ENCODE measurements at places on chromosomes 3 and 15. TPM values are rescaled to one million over a fixed set of nuclear protein-coding genes. Genes with fewer than 3 reads are reported as not detected.
A peak's percentile ranks its signal among the peaks of the same experiment; 100 is the strongest.

GRCh38 chr3:101266566-101266965, 53.8 kb downstream of the IMPG2 start:
- no peak overlapping the region for H3K4me3 ChIP-seq
- no peaks in the 10 kb centered on the region for H3K27me3 ChIP-seq
- no peak for DNase-seq
- H3K36me3 ChIP-seq, result peaks cover 13% of the 10 kb centered on the region
- no peaks in the 10 kb centered on the region for H3K4me1 ChIP-seq

DNA sequence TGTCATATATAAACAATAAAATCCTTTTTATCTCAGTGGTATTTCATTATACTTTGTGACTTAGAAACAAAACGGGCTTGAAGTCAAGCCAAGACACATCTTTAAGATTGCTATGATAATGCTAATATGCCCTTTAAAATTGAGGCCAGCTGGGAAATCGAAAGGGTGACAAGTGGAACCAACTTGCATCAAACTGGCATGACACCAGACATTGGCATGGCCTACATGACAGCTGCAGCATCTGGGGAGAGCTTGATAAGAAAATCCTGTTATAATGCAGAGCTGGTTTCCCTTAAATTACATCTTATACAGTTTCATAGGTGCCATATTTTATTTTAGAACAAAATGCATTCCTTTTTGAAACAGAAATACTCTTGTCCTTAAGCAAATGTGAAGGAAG, 325.2 kb downstream of the ZBBX start:
- no peaks in the 10 kb centered on the region for H3K4me1 ChIP-seq
- no peak overlapping the region for H3K4me3 ChIP-seq
- H3K36me3 ChIP-seq, result no peaks in the 10 kb centered on the region
- H3K27me3 ChIP-seq, result no peaks in the 10 kb centered on the region

DNA sequence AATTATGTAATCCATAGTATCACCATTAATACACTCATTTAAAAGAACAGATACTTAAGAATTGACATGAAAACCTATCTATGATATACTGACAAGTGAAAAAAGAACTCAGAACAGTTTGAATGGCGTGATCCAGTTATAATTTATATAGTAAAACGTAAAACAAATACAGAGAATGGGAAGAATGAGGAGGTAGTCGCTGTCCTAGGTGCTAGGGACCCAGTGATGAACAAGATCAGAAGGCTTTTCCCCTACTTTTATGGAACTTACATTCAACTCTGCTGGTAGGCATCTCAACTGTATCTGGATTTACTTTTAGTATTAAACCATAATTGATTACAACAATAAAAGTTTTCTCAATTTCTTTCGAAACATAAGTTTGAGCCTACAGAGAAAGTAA, 31.8 kb downstream of the GSK3B start:
- no peak overlapping the region for H3K27ac ChIP-seq
- peaks cover 14% of the 10 kb centered on the region for H3K36me3 ChIP-seq
- H3K27me3 ChIP-seq, result no peaks in the 10 kb centered on the region
- H3K4me1 ChIP-seq, result peaks cover 71% of the 10 kb centered on the region
- no peak overlapping the region for H3K4me3 ChIP-seq
- DNase-seq, result no peak

DNA sequence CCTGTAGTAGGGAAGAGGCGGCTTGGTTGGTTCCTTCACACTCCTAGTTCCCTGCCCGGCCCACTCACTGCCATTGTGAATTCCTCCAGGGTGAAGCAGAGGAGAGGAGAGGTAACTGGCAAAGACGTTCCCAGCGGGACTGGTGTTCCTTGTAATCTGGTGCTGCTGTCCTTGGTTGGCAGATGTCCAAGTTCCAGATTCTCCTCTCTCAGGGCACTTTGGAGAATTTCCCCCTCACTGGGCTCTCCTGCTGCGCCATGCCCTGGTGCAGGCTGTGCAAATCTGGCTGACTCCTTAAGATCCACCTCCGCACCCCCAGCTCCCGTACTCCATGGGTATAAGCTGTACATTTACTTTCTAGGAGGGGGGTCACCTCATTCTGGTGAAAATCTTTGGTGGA, 37.3 kb downstream of the THSD4 start:
- no peak overlapping the region for H3K4me3 ChIP-seq
- H3K27ac ChIP-seq, result no peak overlapping the region
- H3K27me3 ChIP-seq, result peaks cover 13% of the 10 kb centered on the region
- H3K36me3 ChIP-seq, result no peaks in the 10 kb centered on the region

DNA sequence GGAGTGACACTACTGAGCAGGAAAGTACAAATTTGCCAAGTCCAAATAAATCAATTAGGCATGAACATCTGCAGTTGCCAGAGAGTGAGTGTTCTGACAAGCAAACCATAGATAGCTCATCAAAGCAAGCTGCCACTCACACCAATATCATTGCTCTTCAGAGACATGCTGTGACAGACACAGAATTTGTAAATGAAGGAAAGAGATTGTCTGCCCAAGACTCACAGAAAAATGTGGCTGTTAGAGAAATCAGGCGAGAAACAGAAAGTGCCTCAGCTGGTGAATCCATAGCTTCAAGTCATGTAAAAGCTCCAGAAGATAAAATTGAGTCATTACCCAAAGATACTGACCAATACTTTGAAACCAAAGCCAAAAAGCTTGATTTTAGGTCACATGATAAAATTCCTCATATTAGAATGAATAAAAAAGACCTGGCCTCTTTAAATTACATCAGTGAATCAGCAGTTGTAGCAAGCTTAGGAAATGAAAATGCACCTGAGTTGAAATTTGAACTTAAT, 50.8 kb downstream of the CRYBG3 start:
- H3K27me3 ChIP-seq, result no peaks in the 10 kb centered on the region
- no peak overlapping the region for H3K27ac ChIP-seq
- H3K4me3 ChIP-seq, result peak overlapping the region; percentile 11
- H3K36me3 ChIP-seq, result no peaks in the 10 kb centered on the region

- no peaks in the 10 kb centered on the region for H3K36me3 ChIP-seq
- H3K27me3 ChIP-seq, result peaks cover 6% of the 10 kb centered on the region
- no peak overlapping the region for H3K27ac ChIP-seq
- no peaks in the 10 kb centered on the region for H3K4me1 ChIP-seq
- H3K4me3 ChIP-seq, result no peak overlapping the region
Observed at GRCh38 chr3:58574106-58574505, 3.1 kb downstream of the FAM107A start.

DNA sequence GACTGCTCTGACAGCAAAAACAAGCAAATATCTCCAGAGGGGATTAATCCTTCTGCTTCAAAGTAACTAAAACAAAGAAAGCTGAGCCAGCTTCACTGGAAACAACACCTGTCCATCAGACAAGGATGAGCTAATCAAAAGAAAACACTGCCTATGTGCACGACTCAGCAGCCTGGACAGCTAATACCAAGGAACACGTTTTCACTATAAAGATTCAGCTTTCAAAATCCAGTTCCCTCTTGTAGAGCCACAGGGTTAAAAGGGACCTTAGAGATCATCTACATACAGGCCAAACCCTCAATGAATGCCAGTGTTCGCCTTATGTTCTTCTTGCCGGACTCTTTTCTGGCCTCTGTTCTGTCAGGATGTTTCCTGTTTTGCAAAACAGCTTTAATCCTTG, 6.9 kb downstream of the TUSC7 start:
- H3K4me1 ChIP-seq, result no peaks in the 10 kb centered on the region
- no peak for DNase-seq
- no peak overlapping the region for H3K27ac ChIP-seq
- H3K36me3 ChIP-seq, result no peaks in the 10 kb centered on the region
- no peaks in the 10 kb centered on the region for H3K27me3 ChIP-seq

GRCh38 chr3:82224661-82225060, 463.2 kb upstream of the GBE1 start:
- no peak for DNase-seq
- H3K36me3 ChIP-seq, result no peaks in the 10 kb centered on the region
- H3K4me3 ChIP-seq, result no peak overlapping the region

DNA sequence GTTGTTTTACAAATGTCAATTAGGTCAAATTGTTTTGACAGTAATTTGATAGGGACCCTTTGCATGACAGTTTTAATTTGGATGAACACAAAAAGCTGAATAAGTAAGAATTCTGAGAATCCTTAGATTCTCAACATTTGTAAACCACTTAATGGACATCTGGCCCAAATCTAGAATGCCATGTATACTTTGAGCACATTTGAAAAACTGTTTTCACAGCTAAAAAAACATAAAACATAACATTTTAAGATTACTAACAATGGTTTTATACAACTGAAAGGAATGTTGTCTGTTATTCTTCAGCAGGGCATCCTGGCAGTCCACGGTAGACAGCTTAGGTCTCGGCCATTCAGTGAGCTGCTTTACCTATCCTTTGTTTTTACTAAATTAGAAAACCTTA, 34.5 kb upstream of the TM2D3 start:
- H3K36me3 ChIP-seq, result peaks cover 20% of the 10 kb centered on the region
- no peak overlapping the region for H3K27ac ChIP-seq
- no peak for DNase-seq
- H3K4me3 ChIP-seq, result no peak overlapping the region

The DNAH12 gene
- total RNA-seq, result 0.66 TPM

The KCNMB2 gene
- total RNA-seq, result not detected

The CHMP2B gene
- 25.6 TPM for total RNA-seq

The FAM81A gene
- 0.21 TPM for total RNA-seq

All from naive thymus-derived CD8-positive, alpha-beta T cell (primary cell).